ENCODE measurements at places on chromosomes 7 and 10.

DNA sequence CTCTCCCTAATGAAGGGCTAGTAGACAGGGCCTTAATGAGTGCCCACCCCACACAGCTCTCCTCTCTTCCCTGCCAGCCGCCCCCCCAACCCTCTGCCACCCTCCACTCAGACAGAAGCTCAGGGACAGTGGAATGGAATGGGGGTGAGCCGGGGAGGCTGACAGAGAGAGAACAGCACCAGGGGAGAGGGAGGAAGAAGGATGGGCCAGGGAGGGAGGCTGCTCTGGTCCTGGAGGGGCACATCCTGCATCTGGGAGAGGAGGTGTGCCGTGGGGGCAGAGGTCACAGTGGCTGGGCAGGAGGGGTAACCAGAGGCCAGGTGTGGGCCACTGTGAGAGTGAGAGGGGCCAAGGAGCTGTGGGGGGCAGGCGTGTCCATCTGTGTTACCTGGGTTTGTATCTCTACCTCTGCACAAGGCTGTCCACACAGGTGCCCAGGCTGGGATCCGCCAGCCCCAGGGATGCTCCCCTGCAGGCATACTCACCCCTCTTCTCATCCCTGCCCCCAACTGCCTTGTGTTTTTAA lies 2.4 kb downstream of the NYAP1 start:
- no peak for DNase-seq

DNA sequence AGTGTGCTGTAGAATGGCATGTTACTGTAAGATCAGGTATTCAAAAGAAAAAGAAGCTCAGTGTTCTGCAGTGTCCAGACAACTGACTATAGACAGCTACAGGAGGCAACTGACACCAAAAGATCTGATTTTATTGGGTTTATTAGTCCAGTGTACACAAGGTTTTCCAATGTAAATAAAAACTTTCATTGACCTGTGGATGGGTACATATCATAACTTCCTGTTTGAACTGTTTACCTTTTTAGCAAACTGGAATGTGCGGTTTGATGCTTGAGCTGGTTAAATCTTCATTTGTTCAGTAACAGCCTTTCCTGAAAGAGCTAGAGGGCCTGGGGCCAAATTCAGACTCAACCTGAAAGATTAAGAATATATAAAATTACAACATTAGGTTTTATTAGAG lies 172.6 kb upstream of the SP8 start:
- DNase-seq, result no peak

- DNase-seq, result no peak
Measured at GRCh38 chr7:24831240-24831639, 74.0 kb upstream of the GSDME start.

DNA sequence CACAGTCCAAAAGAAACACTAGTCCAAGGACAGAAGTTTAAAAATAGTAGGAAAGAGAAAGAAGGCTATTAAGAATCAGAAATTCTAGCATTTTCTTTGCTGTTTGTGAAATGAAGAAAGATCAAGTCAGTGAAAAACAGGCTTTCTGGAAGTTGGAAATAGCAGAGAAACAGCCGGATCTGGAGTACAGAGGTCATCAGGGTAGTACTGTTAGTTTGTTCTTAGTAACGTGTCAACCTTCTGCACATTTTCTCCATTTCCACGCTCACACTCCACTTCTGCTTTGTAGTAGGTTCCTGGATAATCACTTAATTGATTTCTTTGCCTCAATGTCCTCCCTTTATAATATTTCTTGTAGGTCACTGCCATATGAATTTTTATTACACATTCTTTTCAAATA lies 322.6 kb downstream of the PCLO start:
- no peak for DNase-seq

DNA sequence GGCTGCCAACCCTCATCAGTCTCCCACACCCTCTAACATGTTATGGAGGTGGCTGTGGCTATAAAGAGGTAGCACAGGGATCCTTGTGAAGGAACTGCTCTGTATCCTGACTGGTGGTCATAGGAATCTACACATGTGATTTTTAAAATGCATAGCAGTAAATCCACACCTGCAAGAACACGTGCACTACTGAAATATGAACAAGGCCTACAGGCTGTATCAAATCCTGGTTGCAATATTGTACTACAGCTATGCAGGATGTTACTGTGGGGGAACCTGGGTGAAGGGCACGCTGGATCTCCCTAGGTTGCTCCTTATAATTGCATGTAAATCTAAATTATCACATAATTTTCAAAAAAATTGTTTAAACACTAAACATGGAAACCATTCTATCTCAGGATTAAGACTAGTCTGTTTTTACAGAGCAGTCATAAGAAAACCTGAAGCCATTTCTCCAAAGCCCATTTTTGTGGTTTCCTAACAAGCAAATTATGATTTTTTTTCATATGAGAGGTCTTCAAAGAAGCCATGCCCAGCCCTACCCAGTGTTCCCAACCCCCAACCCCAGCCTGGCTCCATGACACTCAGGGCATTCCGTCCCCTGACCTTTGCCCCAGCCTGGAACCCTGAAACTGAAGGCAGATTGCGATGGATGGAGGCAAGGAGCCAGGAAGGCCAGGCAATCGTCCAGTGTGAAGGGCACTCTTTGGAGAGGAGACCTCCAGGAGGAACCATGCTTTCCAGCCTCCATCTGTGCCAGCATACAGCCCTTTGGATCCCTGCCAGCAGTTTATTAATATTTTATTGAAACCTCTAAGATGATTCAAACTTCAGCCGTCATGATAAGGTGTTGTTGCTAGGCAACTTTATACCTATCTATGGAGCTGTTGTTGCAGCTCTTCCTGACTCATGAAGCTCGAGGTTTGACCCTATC lies 161.0 kb downstream of the GRID1 start:
- DNase-seq, result no peak
